RWPE1 (cell line): ENCODE measurements at places on chromosomes 13 and 19.

DNA sequence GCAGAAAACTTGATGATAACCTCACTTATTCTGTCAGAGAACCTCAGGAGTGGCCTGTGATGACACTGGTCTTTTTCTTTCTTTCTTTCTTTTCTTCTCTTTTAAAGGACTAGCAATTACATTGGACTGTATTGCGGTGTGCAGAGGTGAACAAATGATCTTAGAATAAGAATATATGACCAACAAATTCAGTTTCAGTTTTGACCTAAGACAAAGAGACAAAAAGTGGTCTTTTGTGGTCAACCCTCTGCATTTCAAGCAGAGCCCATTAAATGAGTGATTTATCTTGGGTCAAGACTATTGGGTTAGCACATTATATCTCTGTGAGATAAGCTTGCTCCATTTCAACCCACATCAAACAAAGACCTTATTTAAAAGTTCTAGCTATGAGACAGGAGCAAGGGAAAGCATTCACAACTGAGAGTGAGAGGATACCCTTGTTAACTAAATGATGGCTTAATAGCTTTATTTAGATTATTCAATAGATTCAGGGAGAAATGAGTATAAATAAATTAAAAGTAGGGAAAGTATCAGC is 644.4 kb downstream of the PCDH9 start:
- DNase-seq = no peak

- peak; percentile 4 for DNase-seq
These were observed 1591.5 kb downstream of the PCDH9 start for GRCh38 chr13:65638572-65639168.

- DNase-seq = no peak
These were observed 116.0 kb downstream of the ZNF536 start for GRCh38 chr19:30488191-30488590.

GRCh38 chr13:38661010-38661675 is 25.7 kb upstream of the FREM2 start:
- no peak for DNase-seq

- no peak for DNase-seq
These were observed 52.1 kb downstream of the MAP4K1 start for GRCh38 chr19:38565691-38566105.

DNA sequence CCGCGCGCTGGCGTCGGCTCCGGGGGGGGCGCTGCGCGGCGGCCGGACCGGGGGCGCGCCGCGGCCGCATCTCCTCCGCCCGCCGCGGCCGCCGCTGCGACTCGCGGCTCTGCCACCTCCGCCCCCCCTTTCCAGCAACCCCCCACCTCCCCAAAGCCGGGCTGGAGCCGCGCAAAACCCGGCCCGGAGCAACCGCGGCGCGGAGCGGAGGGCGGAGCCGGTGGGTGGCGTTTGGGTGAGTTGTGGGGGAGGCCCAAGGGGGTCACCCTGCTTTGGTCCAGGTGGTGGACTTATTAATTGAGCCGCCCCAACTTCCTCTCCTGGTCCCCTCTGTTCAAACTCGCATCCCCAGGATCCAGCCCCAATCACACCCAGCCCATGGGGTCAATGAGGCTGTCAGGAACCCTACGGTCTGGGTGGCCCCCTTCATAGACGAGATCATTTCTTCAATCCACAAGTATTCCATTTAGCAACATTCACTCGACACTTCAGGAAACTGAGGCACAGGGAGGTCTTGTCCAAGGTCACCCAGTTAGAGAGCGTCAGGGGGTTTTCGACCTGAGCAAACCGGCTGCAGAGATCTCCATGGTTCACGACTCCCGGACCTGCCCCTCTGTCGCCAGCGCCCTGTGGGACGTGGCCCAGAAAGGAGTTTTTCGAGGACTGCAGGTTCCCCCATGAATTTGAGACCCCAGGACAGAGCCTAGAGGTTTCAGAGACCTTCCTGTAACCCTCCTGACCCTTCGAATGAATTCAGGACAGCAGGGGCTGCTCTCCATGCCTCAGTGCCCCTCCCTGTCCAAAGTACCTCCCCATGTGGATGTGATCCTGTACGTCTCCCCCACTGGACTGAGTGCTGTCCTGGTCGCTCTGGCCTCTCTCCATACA is 22.4 kb upstream of the SEMA6B start:
- DNase-seq = no peak

- no peak for DNase-seq
These were observed 14.6 kb downstream of the PROSER1 start for GRCh38 chr13:39023316-39023715.

DNA sequence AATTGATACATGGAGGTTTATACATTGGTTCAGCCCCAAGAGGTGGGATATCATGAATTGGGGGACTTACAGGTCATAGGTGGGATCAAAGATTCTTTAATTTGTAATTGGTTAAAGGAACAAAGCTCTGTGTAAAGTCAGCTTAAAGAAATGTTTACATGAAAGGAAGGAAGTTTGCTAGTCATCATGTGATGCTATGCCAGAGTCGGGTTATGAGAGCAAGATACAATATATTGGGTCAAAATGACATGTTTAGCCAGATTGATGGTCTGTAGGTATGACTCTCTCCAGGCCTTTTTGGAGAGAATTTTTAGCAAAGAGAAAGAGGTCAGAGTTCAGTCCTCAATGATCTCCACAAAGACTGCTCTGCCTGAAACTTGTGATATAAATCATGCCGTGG is 5.3 kb upstream of the CYSLTR2 start:
- DNase-seq = no peak

DNA sequence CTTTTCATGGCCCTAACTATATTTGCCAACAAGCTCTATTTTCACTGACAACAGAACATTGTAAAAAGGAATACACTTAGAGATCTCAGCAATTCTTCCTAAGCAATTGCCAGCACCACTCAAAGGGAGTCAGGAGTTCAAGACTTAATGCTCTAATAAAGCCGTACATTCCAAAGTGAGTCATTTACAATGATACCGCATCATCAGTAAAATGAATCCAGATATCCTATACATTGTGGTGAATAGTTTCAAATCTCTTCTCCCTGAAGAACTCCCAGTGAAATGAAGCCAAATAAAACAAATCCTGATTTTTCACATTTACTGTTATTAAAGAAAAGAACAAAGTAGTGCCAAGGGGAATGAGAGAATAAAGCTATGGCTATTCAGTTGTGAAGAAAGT is 2898.7 kb upstream of the PCDH20 start:
- no peak for DNase-seq

- no peak for DNase-seq
These were observed 64.8 kb upstream of the XPO4 start for GRCh38 chr13:20967340-20967739.

- no peak for DNase-seq
These were observed 70.6 kb upstream of the SERP2 start for GRCh38 chr13:44302940-44303575.

- no peak for DNase-seq
These were observed 28.4 kb upstream of the ZNF83 start for GRCh38 chr19:52666506-52666905.

DNA sequence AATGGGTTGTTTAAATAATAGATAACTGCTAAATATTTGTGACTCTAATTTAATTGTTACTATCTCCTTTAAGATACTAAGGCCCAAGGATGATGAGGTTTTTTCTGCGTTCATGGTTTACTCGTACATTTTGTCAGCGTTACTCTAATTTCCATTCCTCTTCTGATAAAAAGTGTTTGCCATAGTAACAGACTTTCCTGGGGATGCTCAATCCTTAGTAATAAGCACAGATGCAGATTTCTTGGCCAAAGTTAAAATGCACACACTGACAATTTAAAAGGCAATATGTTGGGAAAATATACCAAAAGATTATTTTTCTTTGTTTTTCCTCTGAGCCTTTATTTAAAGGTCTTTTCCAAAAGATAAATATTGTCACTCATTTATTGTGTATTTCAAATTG is 149.6 kb downstream of the IRS2 start:
- DNase-seq = no peak

GRCh38 chr19:30305346-30306060 is 66.7 kb upstream of the ZNF536 start:
- DNase-seq = no peak

GRCh38 chr13:48593536-48593935 is 60.2 kb upstream of the CYSLTR2 start:
- DNase-seq = no peak
